ENCODE measurements at places on chromosomes 3 and 15.

GRCh38 chr3:188385295-188385694, 231.3 kb downstream of the LPP start:
- no peak for DNase-seq

DNA sequence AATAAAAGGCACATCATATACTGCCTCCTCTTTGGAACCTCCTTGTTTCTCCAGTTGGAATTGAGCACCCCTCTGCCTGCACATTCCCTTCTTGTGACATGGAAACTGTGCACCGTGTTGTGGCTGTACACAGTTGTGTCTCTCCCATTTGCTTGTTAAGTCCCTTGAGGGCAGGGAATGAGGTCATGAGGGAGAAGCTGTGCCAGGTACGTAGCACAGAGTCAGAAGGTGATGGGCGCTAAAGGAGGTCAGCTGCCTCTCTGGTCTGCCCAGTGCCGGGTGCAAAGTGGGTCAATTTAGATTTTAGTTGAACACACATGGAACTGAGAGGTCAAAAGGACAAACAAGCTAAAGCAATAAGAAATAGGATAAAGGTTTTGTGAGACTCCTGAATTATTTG, 124.4 kb downstream of the FAM43A start:
- DNase-seq: no peak

DNA sequence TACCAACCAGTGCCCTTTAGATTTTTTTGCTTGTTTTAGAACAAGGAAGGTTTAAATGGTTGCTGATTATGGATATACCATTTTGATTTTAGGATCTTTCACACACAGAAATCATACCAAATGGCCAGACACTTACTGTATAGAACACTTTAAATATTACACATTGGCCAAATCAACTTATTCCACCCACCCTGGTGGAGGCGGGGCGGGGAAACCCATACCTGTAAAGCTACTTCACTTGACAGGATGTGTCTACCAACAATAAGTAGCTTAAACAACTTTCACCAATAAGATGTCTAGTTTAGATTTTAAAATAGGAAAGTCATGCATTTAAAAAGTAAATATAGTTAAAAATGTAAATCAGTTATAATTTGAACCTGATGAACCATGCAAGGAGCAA, 17.0 kb upstream of the SFMBT1 start:
- no peak for DNase-seq

GRCh38 chr15:72796515-72797337, 13.2 kb upstream of the ADPGK start:
- DNase-seq: peak; percentile 29

GRCh38 chr15:60972301-60972700, 256.8 kb downstream of the RORA start:
- DNase-seq: no peak

DNA sequence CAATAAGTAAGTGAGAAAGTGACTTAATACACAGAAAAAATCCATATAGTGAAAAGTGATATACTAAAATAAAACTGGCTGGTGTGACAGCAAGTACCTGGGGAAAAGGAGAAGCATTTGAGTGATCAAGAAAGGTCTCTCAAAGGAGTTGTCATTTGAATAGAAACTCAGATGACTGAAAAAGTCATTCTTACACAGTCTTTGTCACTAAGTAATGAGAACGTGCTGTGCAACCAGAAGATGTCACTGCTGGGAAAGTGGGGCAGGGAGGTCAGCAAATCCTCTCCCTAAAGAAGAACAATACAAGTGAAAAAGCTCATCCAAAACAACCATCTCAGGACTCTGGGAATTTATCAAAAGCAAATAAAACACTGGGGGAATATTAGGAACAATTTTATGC, 317.5 kb upstream of the TRIM42 start:
- DNase-seq: no peak
